A549 treated with CpdA at 1 μM for 4 hours (cell line): ENCODE measurements at places on chromosomes 6 and 20. TPM values are rescaled to one million over a fixed set of nuclear protein-coding genes. Genes with fewer than 3 reads are reported as not detected.

CCDC170 gene
- 0.10 to 0.20 TPM (median 0.17 TPM) in 3 of 5 replicates, not detected in the others for total RNA-seq

TRIM31 gene
- total RNA-seq, result 1.2 to 2.1 TPM (median 2.1 TPM) in 5 replicates

PTCHD4 gene
- 0.05 to 0.06 TPM in 2 of 5 replicates, not detected in the others for total RNA-seq

MTG2 gene
- total RNA-seq, result 29.0 to 39.8 TPM (median 36.0 TPM) in 5 replicates

OPN5 gene
- total RNA-seq, result not detected in 5 replicates

RIPPLY2 gene
- total RNA-seq, result 0.34 to 1.5 TPM (median 0.37 TPM) in 5 replicates
